Activated naive CD4-positive, alpha-beta T cell treated with anti-CD3 and anti-CD28 coated beads for 36 hours (primary cell): ENCODE measurements at places on chromosomes 11 and 22.

GRCh38 chr11:6410695-6411430, 8.0 kb downstream of the APBB1 start:
- DNase-seq = no peak

DNA sequence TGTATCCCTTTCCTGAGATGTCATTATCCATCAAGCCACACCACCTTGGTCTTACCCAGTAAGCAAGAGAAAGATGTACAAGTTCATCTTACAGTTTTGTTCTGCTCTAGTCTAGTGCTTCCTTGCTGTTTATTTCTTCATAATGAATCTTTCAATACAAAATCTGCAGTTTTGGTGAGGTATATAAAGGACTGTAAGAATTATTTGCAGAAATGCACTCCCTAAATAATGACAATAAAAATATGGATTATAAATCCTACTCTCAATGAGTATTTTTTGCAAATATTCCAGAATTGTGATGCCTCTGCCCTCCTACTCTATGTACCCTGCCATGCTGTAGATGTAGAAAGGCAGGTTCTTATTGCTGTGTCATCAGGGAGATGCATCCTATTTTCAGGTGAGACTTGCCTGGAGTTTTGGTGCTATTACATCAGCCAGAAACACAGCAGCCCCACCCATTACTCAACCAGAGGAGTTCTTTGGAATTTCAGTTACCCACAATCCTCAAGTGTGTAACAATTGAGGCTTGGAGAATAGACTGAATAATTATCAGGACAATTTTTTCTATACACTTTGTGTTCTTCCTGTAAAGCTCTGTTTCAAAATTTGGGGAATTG, at the start of gene OR10S1:
Gene OR10S1 (minus strand): TSS at position 51 of the 617 bp plus-strand sequence. CDS start 117 bp downstream, outside the sequence.
- DNase-seq = no peak

- DNase-seq = no peak
Observed at GRCh38 chr22:32842486-32842885, 41.0 kb downstream of the TIMP3 start.

DNA sequence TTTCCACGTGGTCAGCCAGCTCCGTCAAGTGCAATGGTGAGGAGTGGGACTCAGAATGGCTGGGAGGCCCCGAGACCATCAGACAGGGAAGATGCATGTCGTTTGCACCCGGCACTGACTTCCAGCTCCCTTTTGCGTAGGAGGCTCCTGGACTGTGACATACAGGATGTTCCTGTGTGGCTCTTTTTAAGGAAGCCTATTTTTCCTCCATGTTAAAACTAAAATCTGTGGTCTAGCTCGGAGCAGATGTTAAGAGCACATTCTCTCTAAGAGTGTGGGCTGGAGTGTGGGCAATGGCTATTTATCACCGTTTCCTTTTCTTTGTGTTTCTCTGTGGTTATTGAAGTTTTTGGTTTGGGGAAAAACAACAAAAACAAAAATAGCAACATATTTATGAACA, 40.9 kb upstream of the AMPD3 start:
- no peak for DNase-seq

DNA sequence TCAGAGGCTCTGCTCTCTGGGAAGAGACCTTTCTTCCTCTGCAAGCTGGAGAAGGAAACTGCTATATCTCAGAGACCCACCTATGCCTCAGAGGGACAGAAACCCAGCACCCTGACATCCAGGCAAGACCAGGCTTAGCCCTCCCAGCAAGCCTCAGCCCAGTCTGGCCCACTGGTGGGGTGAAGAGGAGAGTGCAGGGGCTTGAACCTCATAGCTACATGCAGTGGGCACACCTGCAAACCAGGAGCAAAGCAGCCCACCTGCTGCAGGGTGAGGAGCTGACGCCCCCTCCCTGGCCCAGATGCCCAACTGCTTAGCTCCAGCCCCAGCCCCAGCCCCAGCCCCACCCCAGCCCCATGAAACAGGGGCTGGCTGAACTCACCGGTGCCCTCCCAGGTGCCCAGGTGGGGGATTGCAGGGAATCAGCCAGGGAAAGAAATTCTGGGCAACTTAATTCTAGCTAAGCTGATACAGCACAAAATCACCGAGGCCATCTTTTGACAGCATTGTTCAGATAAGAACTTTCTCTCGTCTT, 246.8 kb downstream of the BUD13 start:
- DNase-seq = no peak

- peak; percentile 64 for DNase-seq
Observed at GRCh38 chr11:108221911-108222573, 396 bp downstream of the NPAT start.

GRCh38 chr11:59520741-59521140, 9.4 kb downstream of the OR4D9 start:
- no peak for DNase-seq

DNA sequence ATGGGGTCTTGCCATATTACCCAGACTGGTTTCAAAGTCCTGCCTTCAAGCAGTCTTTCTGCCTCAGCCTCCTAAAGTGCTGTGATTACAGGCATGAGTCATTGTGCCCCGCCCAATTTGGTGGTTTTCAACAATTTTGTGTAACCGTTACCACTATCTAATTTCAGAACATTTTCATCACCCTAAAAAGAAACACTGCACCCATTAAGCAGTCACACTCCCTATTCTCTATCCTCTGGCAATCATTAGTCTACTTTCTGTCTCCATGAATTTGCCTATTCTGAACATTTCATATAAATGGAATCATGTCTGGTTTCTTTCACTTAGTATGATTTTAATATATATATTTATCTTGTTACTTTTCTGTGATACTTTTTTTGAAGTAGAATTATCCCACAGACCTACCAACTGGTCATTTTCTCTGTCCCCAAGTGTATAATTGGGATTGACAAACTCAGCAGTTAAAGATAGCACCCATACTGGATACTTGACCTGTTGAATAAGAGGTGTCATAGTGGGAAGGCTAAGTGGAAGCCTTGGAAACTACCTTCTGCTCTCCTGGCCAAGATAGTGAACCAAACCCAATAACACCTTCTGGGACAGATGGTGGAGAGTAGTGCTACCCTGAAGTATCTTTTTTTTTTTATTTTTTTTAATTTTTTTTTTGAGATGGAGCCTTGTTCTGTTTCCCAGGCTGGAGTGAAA, 64.8 kb downstream of the STIM1 start:
- peak; percentile 93 for DNase-seq

GRCh38 chr11:123261345-123262106, 66.5 kb upstream of the CLMP start:
- DNase-seq = peak; percentile 83

- DNase-seq = no peak
Observed at GRCh38 chr11:74468058-74468457, 709 bp upstream of the KCNE3 start.

GRCh38 chr11:109972181-109972715, 120.9 kb upstream of the ZC3H12C start:
- no peak for DNase-seq

DNA sequence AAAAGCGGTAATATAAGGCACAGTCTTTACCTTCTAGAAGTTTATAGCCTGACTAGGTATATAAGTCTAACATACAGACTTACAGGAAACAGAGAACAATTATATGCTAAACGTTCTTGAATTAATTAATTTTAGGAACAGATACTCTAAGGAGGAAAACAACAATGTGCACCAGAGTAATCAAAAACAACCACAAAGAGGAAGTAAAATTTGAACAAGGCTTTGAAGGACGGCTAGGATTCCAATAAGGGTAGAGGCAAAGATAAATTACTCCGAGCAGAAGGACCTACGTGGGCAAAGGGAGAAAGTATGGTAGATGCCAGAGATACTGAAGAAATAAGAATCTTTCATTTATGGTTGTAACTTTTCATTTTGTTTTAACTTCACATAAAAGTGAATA, 54.4 kb downstream of the ENTHD1 start:
- no peak for DNase-seq

- no peak for DNase-seq
Observed at GRCh38 chr11:12410006-12410728, 32.8 kb downstream of the PARVA start.

DNA sequence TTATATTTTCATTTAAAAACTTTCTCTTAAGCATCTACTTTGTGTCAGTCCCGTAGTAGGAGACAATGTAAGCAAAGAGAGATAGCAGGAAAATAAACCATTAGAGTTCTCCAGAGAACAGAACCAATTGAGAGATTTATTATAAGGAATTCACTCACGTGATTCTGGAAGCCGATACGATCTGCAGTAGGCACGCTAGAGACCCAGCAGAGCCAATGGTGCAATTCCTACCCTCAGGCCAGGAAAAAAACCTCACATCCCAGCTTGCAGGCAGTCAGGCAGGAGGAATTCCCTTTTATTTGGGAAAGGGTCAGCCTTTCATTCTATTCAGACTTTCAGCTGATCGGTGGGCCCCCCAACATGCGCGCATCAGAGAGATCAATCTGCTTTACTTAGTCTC, 7.3 kb upstream of the PLEKHA7 start:
- DNase-seq = no peak

GRCh38 chr11:20227631-20228030, 67.4 kb upstream of the DBX1 start:
- no peak for DNase-seq

DNA sequence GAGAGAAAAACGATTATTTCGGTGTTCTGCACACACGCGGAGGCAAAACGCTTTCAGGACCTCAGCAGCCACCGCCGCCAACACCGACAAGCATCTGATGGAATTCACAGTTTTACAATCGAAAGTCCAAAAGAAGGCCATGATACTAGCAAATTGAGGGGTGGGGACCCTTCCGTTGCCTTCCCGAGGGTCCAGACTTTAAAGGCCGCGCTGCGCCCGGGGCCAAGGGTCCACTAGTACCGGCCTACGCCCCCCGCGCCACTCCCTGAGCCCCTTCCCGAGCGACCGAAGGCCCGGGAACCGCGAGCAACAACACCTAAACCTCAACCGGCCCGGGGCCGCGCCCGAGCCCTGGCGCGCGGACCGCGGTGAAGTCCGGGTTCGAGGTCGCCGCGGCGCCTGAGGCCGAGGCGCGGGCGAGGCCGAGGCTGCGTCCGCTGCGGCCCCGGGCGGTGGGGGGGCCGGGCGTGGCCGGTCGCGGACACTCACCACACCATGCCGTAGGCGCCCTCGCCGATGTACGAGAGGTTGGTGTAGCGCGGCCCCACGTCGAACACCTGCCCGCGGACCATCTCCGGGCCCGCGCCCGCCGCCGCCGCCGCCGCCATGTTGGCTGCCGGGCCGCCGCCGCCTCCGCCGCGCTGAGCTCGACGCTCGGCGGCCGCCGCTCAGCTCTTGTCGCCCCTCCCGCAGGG, 465 bp downstream of the MAPK1 start:
- peak; percentile 39 for DNase-seq

GRCh38 chr11:119727523-119728151, 1.4 kb downstream of the NECTIN1 start:
- peak; percentile 51 for DNase-seq

GRCh38 chr11:127713226-127713625, 712.7 kb upstream of the KIRREL3 start:
- DNase-seq = no peak

DNA sequence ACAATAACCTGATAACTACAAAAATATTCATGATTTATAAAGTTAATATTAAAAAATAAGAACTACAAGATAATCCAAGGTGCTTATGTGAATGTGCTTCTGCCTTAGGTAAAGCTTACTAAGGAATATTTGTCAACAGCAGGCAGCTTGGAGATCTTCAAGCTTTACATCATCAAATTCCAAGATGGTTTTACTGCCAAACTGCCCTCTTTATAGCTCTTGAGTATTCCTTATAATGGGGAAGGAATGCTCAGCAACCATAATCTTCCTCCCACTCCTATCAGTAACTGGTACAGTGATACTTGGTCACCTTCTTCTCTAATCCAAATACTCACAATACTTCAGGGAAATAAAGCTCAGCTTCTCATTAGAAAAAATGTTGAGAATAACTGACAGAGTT, 30.1 kb downstream of the SBF2 start:
- no peak for DNase-seq

DNA sequence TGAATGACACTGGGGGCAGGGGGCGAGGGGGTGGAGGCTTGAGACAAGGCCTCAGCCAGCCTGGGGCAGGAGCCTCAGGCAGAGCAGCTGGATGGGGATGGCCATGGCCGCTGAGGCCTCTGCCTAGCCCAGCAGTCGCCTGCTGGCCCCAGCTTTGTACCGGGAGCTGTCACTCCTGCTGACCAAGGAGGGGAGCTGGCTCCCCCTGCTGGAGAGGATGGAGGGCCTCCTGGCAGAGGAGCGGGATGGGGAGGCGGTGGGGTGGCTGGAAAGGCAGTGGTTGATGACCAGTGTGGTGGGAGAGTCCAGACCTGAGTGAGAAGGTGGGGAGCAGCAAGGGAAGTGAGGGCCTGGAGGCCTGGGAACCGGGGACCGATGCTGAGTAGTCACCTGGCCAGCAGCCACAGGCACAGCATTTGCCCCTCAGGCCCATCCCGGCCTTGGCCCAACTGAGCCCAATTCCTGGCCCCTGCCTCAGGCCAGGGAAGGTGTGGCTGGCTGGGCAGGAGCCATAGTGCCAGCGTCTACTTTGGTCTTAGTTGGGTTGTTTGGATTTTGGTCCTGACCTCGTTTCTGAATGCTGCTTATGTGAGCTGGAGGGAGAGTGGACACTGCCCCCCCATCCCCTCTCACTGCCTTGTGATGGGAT, 6.0 kb upstream of the SUSD2 start:
- DNase-seq = peak; percentile 75

- DNase-seq = no peak
Observed at GRCh38 chr22:40753114-40753513, 66.0 kb downstream of the SLC25A17 start.

- peak; percentile 77 for DNase-seq
Observed at GRCh38 chr11:64742889-64743590, 902 bp downstream of the RASGRP2 start.

- peak; percentile 73 for DNase-seq
Observed at GRCh38 chr22:27918341-27919221, 475 bp downstream of the PITPNB start.

DNA sequence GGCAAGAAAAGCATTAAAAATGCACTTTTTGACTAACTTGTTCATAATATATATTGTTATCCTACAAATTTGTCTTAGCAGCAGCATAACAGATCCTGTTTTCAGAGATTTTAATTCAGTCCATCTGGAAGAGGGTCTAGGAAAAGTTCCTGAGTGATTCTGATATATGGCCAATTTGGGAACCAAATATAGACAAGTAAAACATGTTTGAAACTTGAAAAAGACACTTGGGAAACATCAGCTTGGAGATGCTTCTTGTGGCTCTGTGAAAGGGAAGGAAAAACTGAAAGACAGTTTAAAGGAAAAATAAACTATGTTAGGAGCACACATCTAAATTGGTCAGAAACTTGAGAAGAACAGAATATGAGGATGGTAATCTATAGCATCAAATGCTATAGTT, 697.5 kb downstream of the CNTN5 start:
- DNase-seq = no peak

GRCh38 chr22:36369922-36370791, 17.6 kb downstream of the MYH9 start:
- DNase-seq = peak; percentile 57

DNA sequence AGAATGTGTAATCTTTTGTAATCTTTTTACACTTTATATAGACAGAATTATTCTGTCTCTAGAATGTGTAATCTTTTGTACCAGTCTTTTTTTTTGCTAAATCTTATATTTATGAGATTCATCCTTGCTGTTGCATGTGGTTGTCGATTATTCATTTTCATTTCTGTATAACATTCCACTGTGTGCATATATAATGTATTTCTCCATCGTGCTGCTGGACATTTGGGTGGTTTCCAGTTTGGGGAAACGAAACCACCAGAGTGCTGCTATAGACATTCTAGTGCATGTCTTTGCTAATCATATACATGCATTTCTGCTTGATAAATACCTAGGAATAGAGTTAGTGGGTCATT, 146.5 kb downstream of the GRIK4 start:
- DNase-seq = no peak
